ENCODE measurements at places on chromosomes 12 and 14.

DNA sequence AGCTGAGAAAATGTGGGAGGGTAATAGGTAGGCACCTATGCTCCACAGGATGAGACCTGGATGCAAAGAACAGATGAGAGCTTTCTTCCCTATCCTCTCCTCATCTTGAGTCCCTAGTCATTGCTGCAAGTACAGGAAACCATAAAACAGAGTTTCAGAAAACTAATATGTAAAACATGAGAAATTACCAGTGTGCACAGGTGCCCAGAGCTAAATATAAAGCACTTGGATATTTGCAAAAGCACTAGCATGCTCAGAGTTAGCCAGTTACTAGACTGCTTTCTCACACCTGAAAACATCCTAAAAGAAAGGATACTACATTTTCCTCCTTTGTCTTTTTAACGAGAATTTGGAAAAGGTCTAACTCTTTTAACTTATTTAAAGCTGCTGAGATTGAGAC, 324.3 kb downstream of the DAD1 start:
- no peak for DNase-seq

- no peak for DNase-seq
Observed at GRCh38 chr12:61412201-61412600, 848.0 kb upstream of the USP15 start.

DNA sequence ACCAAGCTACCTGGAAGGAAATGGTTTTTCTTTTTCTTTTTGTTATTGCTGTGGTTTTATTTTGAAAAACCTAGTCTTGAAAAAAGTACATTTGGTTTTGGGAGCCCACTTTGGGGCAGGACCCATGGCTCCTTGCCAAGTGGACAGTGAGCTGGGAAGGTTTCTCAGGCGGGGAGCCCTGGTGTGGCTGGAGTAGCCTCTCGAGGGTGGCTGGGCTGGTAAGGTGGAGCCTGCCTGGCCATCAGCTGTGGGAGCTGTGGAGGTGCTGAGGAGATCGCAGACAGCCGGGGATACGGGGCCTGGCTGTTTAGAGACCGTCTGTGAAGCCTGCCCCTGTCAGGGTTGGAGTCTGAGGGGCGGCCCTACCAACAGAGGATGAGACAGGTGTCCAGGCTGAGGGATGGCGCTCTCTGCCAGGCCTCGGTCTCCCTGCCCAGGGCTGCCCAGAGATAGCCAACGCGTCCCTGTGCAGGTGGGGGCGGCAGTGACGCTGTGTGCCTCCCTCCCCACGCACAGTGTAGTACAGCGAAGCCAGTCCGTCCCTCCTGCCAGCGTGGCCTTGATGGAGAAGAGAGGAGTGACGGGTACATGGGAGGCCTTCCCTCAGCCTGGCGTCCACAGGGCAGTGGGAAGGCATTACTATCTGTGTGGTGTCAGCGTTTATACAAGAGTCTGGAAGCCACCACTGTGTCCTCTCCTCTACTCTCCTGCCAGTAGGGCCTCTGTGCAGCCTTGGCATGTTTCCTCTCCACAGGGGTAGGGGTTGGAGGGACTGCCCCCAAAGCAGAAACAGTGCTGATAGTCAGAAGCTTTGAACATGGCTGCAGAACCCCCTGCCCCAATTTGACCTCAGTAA, 5.9 kb downstream of the RIN3 start:
- no peak for DNase-seq

DNA sequence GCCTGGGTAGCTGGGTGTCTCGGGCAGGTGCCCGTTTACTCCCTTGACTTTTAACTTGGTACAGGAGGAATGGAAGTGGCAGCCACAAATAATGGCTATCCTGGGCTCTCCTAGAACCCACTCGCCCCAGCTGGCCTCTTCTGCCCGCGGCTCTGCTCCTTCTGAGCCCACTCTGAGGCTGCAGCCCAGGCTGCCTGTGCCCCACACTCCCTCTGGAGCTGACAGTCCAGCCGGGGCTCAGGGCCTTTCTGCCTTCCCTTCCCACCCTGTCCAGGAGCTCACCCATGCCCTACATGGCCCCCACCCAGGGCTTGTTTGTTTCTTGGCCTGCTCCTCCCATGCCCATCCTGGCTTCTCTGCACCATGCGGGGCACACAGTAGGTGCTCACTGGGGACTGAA, 15.6 kb downstream of the ZNF839 start:
- DNase-seq, result no peak

DNA sequence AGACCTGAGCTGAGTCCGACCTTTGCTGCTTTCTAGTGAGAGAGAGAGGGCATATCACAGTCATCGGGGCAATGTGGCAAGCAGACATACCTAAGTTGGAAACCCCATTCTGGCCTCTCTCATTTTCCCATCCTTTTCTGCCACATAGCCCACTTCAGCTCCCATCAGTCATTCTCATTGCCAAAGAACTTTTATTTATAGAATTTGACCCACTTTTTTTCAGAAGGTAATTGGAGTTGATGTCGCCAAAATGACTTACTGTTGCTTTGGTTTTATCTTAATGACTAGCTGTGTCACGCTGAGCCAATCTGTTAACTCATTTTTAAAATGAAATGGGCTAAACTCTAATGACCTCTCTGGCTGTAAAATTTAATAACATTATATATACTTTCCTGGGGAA, 63.9 kb upstream of the RMST start:
- DNase-seq, result no peak

DNA sequence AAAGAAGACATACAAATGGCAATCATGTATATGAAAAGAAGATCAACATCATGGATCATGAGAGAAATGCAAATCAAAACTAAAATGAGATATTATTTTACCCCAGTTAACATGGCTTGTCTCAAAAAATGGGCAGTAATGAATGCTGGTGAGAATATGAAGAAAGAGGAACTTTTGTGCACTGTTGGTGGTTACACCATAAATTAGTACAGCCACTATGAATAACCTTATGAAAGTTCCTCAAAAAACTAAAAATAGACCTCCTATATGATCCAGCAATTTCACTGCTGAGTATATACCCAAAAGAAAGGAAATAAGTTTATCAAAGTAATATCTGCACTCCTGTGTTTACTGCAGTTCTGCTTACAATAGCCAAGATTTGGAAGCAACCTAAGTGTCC, 151.7 kb downstream of the PDZRN4 start:
- DNase-seq, result no peak

DNA sequence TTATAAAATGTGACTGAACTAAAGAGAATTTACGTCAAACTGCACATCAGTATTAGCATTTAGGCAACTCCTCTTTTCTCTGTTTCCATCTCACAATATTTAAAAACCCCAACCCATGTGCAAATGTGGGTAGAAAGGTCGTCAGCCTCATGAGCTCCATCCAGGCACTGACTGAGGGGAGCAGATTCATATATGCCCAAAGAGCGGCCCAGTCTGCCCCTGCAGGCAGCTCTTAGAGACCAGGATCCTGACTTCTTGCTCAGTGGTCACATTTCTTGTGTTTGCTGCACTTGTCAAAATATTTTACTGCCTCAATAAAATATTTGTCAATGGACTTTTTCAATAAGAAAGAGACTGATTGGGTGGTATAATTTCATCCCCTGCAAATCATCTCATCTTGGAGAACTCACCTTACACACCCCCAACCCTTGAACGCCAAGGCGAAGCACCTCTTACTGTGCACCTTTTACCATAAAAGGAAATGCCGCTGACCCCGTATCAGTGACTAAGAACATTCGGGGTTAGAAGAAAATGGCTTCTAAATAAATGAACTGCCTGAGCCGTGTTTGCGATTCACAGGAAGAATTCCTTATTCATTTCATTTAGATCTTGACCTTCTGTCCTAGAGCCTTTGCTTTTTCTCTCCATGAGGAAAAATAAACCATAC, 418.8 kb downstream of the BCL11B start:
- DNase-seq, result no peak

DNA sequence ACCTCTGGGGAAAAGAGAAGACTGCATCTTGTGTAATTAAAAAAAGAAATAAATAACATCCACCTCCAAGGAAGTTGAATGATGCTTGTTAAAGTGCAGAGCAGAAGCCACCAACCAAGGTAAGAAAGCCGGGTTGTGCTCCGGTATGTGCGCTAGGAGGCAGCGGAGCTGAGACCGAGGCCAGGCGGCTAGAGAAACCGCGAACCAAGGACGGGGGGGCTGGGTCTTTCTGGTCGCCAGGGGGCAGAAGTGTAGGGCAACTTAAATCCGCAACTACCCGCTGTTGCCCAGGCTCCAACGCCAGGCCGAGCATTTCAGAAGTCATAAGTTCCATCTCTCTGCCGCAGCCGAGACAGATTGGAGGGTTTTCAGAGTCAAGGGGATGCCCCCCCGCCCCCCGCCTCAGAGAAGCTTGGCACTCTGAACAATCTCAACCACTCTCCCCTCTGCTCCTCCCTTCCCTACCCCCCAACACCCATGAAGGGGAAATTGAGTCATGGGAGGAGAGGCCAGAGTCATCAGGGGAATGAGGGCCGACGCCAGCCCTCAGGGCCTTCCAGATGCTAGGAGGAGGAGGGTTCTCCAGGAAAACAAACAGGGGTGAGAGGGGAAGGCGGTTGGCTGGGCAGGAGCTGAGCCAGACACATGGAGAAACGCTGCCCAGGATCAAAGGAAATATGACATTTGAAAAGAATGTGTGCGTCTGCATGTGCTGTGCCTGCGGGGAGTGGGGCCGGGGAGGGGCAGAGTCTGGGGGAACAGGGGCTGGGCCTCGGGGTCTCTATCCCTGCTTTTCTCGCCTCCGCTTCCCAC, 2.2 kb upstream of the NFATC4 start:
- DNase-seq, result peak; percentile 92

GRCh38 chr12:10794222-10794621, 8.2 kb downstream of the TAS2R7 start:
- DNase-seq, result no peak

- no peak for DNase-seq
Observed at GRCh38 chr12:76519538-76519937, 40.0 kb downstream of the OSBPL8 start.
